SK-MEL-5 (cell line): ENCODE measurements at places on chromosomes 4 and X. TPM values are rescaled to one million over a fixed set of nuclear protein-coding genes. Genes with fewer than 3 reads are reported as not detected.

The TLR3 gene
- total RNA-seq: 6.9 and 9.8 TPM in 2 replicates

The XPNPEP2 gene
- not detected in 2 replicates for total RNA-seq

The CXCL1 gene
- 76.1 and 81.3 TPM in 2 replicates for total RNA-seq

The TMEM154 gene
- 0.90 and 1.1 TPM in 2 replicates for total RNA-seq

The HGFAC gene
- not detected in 2 replicates for total RNA-seq

The PCDH7 gene
- 36.8 and 40.5 TPM in 2 replicates for total RNA-seq

The PLAC8 gene
- not detected in 2 replicates for total RNA-seq

The ITM2A gene
- 48.8 and 51.7 TPM in 2 replicates for total RNA-seq

The EMCN gene
- total RNA-seq: not detected in 2 replicates

The SCML2 gene
- total RNA-seq: 3.4 and 5.8 TPM in 2 replicates

The TCEAL6 gene
- not detected in 2 replicates for total RNA-seq

The FHL1 gene
- total RNA-seq: 15.8 and 16.2 TPM in 2 replicates
